ENCODE measurements at places on chromosomes 5 and 9.

- DNase-seq = no peak
Measured at GRCh38 chr9:120696551-120697230, 17.6 kb downstream of the MEGF9 start.

GRCh38 chr5:17314907-17315471 is 97.6 kb downstream of the BASP1 start:
- no peak for DNase-seq

DNA sequence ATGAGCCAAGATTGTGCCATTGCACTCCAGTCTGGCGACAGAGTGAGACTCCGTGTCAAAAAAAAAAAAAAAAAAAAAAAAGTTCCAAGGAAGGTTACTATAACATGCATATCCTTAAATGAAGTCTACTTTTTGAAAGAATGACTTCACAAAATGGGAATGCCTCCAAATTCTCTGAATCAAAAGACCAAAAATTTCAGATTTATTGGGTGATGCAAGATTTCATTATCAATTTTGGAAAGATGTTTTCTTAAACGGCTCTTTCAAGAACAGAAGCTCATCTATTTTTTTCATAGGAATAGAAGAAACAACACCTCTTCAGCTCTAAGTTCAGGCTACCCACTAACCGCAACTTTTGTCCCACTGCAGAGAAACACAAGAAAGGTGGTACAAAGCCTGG is 69.9 kb downstream of the AUH start:
- no peak for DNase-seq

GRCh38 chr5:40084614-40085013 is 595.1 kb upstream of the PTGER4 start:
- no peak for DNase-seq

GRCh38 chr9:124322618-124323432 is 65.1 kb downstream of the NEK6 start:
- no peak for DNase-seq

GRCh38 chr5:179680014-179680779 is 637 bp downstream of the CBY3 start:
- no peak for DNase-seq

DNA sequence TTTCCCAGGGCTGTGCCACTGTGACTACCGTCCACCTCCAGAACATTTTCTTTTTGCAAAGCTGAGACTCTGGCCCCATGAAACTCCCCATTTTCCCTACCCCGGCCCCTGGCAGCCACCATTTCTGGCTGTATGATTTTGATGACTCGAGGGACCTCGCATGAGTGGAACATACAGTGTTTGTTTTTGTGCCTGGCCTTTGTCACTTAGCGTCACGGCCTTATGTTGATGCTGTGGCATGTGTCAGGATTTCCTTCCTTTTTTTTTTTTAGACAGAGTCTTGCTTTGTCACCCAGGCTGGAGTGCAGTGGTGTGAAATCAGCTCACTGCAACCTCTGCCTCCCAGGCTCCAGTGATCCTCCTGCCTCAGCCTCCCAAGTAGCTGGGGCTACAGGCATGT is 42.7 kb downstream of the ASS1 start:
- DNase-seq = no peak

- DNase-seq = no peak
Measured at GRCh38 chr5:138968601-138969000, 93.5 kb upstream of the LRRTM2 start.

DNA sequence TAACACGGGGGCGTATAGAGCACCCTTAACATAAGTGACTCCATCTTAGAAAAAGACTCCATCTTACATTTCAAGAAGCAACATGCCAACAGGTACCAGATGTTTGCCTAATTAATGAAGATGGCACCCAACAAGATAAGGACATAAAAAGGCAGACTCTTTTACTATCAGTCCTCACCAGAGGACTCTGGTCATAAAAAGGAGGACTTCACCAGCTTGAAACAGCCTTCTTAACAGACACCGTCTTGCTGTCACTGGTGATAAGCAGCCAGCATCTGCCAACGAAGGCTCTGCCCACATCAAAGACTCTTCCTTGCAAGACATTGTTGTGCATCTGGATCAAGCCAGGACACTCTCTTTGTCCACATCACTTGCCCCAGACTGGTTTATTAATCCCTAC is 80.3 kb downstream of the S1PR3 start:
- no peak for DNase-seq

- no peak for DNase-seq
Measured at GRCh38 chr9:77811832-77812231, 163.7 kb upstream of the GNA14 start.

DNA sequence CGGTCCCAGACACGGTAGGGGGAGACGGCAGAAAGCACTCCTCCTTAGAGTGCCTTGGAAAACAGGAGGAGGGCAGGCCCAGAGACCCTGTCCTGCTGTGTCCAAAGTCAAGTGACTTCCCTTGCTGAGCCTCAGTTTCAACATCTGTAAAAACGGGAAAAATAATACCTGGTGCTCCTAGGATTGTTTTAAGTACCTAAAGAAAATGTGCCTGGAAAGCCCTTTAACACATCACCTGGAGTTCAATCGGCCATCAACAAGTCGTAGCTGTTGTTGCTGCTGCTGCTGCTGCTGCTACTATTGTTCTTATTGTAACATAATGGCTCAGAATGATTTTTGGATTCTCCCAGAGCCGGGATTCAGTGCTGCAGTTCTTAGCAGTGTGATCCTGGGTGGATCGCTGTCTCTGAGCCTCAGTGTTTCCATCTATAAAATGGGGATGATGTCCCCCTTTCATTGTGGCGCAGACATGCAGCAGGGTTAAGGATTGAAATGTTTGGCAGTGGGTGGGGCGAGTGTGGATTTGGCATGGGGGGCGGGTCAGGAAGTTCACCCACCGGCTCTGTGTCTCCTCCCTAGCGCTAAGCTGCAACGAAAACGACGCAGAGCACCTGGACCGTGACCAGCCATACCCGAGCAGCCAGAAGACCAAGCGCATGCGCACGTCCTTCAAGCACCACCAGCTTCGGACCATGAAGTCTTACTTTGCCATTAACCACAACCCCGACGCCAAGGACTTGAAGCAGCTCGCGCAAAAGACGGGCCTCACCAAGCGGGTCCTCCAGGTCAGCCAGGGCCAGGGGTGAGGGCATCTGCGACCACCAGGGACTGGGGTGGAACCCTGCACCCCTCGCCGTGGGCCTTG is 9.2 kb downstream of the LHX2 start:
- DNase-seq = no peak

- DNase-seq = peak; percentile 55
Measured at GRCh38 chr9:36008774-36009300, 27.9 kb upstream of the RECK start.

GRCh38 chr9:87682618-87683017 is 43.3 kb upstream of the CTSL start:
- DNase-seq = no peak

DNA sequence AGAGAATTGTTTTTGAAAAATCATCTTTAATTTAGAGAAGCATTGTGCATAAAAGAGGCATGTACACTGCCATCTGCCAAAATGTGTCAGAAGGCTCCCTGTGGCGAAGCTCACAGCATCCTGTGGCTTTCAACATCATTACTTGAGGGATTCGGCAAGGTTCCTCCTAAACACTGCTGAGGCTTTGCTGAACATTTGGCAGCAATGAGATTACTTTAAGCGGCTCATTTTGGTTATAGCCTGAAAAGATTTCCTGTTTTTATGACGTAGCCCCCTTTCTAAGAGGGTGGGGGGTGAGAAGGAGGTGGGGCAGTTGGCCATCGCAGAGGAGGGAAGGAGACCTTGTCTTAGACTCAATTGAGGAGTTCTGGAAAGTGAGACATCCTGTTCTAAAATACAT is 469.4 kb downstream of the RASEF start:
- DNase-seq = no peak

DNA sequence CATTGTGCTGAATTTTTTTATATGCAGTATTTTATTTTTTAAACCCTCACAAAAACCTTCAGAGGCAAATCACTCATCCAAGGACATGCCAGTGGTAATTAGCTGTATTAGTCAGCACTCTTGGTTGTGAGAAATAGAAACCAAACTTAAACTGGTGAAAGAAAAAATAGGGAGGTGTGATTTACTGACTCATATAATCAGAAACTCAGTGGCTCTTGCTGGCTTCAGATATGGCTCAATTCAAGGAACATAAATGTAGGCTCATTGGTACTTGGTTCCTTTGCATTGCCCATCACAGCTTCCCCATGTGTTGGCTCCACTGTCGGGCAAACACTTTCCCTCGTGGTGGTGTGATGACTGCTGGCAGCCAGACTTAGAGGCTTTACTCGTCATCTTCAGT is 497.2 kb downstream of the MAT2B start:
- no peak for DNase-seq

DNA sequence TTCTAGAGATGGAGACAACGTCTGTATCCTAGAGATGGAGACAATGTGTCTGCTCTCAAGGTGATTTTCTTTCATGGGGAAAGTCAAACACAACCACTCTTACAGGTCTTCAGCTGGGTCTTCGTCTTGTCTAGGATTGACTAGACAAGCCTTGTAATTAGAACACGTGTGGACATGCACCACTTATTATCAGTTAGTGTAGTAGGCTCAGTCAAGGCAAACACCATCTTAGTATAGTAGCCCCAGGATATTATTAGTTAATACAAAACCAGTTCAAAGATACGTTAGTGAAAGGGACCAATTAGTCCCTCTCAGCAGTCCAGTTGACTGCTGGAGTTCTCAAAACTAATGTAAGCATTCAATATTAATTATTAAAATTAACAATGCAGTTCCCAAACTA is 15.1 kb upstream of the CCL28 start:
- no peak for DNase-seq

DNA sequence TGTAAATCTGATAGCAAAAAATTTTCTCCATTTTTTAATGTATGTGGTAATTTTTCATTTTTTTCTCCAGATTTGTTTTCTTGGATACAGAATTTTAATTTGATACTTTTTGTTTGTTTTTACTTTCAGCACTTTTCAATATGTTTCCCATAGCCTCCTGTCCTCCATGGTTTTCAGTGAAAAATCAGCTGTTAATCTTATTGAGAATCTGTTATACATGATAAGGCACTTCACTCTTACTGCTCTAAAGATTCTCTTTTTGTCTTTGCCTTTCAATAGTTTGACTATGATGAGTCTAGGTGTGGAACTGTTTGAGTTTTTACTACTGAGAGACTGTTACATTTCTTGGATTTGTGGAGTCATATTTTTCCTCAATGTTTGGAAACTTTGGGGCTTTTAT is 455.7 kb upstream of the NUDT12 start:
- DNase-seq = no peak

DNA sequence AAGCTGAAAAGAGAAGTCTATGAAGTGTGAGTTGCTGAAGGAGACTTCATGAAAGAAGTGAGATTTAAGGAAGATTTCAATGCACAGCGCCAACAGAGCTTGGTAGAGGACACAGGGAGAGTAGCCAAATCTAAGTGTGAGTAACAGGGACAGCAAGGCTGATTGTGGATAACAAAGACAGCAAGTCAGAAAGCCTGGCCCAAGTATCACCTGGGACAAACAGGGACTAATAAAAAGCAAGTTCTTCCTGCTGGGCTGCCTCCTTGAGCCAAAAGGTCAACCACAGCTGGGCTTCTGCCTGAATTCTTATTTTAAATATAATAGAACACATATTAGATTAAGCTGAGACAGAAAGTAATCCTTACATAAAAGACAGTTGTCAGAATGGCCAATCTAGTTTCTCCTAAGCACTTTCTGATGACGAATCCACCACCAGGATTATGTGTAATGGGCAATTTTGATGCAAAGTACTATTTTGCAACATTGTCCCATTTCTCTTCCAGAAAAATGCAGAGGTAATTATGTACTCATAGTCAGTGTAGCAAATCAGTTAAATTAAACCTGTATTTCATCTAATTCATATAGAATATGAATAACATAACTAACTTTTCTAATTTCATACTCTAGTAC is 73.8 kb downstream of the MAPKAP1 start:
- no peak for DNase-seq

DNA sequence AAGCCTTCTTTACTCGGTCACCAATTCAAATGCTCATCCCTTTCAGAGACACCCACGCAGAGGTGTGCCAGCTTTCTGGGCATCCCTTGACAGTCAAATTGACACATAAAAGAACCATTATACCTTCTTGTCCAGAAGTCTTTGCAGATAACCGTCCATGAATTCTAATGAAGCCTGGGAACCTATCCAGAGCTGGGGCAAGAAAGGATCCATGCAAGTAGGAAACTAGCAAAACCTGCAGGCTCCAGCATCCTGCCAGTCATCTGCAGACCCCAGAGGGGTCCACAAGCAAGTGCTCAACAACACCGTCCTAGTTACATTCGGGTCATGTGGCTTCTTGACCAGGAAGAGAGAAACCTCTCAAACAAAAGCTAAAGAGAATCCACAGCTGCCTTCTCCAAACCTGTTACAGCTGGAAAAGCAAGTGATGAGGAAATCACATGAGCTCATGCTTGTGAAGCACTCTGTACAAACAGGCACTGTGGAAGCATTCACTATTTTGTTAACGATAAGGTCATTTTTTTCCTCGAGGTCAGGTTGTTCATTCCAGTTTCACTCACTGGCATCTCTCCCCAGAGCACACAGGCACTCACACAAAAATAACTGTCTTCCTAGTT is 80.2 kb upstream of the DMRT1 start:
- DNase-seq = no peak

GRCh38 chr9:92170848-92171247 is 55.6 kb upstream of the SPTLC1 start:
- no peak for DNase-seq

DNA sequence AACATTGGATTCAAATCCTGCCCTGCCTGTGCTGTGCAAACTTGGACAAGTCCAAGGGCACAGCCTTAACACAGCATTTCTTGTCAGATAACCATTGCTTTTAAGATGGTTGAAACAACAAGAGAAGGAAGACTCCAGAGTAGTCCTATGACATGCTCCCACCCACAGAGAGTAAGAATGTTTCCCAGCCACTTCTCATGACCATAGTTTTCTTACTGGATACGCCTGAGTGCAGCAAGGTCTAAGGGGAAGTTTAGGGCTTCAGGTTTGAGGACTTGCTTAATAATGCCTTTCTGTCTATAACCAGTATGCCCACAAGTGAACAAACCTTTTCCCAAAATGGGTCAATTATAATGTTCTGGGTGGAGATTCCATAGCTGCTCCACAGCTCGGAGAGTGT is 126.4 kb downstream of the SLF1 start:
- no peak for DNase-seq

Data from breast epithelium (tissue), 4 donors.